ENCODE measurements at places on chromosomes 3 and 15. TPM values are rescaled to one million over a fixed set of nuclear protein-coding genes. Genes with fewer than 3 reads are reported as not detected.

- peak; percentile 57 for DNase-seq
These were observed 199.1 kb upstream of the ZPLD1 start for GRCh38 chr3:102235679-102236078.

- DNase-seq: no peak
These were observed 120.0 kb downstream of the TMCO5A start for GRCh38 chr15:38054488-38054887.

The TIGIT gene
- 0.08 TPM for polyA plus RNA-seq

GRCh38 chr3:141507392-141508066, 20.7 kb downstream of the RASA2 start:
- DNase-seq: no peak

GRCh38 chr15:64651601-64652191, 123.7 kb downstream of the RBPMS2 start:
- peak; percentile 29 for DNase-seq

The PLOD2 gene
- 171 TPM for polyA plus RNA-seq

The PLA2G4D gene
- polyA plus RNA-seq: 0.07 TPM

DNA sequence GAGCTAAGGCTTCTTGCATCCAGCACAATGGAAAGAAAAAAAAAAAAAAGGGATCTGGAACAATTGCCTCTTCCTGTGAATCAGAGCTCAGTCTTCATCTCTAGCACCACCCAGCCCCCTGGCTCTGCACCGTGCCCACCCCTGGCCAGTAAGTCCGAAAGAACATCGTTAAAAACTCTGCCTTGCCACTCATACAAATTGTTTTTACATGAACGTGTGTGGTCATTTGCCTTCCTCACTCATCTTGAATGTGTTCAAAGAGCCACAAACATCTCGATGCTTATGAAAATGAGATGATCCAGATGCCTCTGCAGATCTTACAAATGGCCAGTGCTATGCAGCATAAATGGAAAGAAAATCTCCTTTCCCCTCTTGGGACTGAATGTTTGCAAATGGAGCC, 400.0 kb upstream of the PPP2R3A start:
- no peak for DNase-seq

The HACL1 gene
- polyA plus RNA-seq: 27.2 TPM

GRCh38 chr3:123019161-123019560, 8.4 kb downstream of the SEMA5B start:
- no peak for DNase-seq

DNA sequence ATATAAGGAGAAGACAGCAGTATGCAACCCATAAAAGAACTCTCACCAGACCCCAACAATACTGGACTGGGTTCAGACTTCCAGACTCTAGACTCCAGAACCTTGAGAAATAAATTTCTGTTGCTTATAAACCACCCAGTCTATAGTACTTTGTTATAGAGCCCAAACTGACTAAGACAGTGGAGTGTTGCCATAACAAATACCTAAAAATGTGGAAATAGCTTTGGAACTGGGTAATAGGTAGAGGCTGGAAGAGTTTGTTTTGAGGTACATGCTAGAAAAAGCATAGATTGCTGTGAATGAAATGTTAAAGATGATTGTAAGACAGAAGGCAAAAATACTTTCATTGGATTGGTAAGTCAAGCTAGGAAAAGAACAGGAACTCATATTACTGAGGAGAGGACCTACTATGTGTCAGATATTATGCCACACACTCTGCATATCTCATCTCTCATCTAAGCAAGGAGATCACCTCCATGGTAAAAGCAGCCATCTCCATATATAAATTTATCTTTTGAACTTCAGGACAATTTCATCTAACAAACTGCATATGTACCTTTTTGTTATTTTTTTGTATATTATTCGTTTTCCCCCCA, 67.4 kb upstream of the FNDC3B start:
- no peak for DNase-seq

GRCh38 chr3:157948605-157949383, 157.4 kb downstream of the SHOX2 start:
- no peak for DNase-seq

The IGSF10 gene
- 3.5 TPM for polyA plus RNA-seq

- DNase-seq: no peak
These were observed 41.2 kb downstream of the PIGB start for GRCh38 chr15:55360256-55360655.

The LRRC31 gene
- polyA plus RNA-seq: 0.38 TPM

The VEPH1 gene
- 56.0 TPM for polyA plus RNA-seq

DNA sequence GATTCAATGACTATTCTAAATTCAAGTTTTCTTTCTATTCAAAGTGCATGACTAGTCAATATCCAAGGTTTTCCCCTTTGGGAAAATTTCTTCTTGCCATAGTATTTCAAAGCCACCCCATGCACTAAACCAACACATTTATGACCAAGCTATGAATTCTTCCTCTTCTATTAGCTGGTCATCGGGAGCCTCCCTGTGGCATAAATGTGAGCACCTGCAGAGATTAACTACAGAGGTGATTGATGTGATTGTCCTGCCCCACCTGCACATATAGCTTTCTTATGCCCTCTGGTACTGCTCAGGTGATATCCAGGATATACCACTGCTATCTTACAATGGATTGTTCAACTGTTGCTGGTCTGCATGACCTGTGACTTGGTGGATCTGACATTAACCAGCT, 694.9 kb downstream of the ZBBX start:
- no peak for DNase-seq

- no peak for DNase-seq
These were observed 101.1 kb upstream of the ICE2 start for GRCh38 chr15:60580073-60580472.

The FBN1 gene
- 98.2 TPM for polyA plus RNA-seq

The CHRNA3 gene
- 1.7 TPM for polyA plus RNA-seq

DNA sequence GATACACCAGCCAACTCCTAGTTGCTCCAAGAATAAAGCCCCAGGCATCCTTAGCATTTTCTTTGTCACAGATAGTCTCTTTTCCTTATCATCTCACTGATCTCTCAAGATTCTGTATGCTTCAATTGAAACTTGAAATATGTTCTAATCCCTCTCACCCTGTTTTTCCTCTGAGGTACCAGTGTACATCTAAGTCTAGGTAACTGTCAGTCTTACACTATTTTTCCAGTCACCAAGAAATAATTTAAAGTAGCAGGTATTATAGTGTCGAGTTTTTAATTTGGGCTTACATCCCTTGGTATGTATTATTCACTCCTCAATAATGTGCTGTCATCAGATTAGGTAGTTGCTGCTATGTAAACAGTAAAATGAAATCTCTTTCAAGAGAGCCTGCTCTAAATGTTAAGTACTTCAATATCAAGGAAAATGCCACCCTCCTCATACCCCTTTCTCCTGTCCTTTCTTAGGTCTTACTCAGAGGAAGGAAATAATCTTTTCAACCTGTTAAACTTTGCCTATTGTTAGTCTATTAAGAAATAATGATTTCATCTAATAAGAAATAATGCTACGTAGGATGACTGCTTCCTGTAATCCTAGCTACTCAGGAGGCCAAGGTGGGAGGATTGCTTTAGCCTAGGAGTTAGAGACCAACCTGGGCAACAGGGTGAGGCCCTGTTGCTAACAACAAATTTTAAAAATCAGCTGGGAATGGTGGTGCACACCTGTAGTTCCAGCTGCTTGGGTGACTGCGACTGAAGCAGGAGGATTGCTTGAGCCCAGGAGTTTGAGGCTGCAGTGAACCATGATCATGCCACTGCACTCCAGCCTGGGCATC, 39.8 kb downstream of the TSC22D2 start:
- no peak for DNase-seq

- DNase-seq: no peak
These were observed 153.5 kb upstream of the COL8A1 start for GRCh38 chr3:99484871-99485270.

The PCSK6 gene
- 7.0 TPM for polyA plus RNA-seq

GRCh38 chr15:25830844-25831451, 32.2 kb downstream of the ATP10A start:
- no peak for DNase-seq

DNA sequence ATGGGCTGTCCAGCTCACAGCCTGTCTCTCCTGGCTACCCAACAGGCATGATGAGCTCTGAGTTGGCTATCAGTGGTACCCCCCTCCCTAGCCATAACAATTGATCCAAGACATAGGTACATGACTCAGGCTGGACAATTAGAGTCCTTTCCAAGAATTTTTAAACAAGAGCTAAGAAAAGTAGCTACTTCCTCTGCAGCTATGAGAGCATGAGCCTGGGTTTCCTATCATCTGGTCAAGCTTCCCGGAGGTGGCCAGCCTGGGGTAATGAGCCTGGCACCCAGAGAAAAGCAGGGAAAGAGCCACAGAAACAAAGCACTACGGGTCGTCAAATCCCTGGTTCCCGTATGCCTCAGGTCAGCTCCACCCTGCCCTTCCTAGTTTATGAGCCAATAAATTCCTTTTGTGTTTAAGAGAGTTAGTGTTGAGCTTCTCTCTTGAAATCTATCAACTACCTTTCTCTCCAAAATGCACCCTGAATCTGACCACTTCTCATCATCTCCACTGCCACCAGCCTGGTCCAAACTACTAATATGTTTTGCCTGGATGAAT, 2.3 kb upstream of the SLC51B start:
- DNase-seq: no peak

GRCh38 chr15:38818157-38818790, 253.7 kb upstream of the RASGRP1 start:
- DNase-seq: no peak

The RTP4 gene
- 0.70 TPM for polyA plus RNA-seq

DNA sequence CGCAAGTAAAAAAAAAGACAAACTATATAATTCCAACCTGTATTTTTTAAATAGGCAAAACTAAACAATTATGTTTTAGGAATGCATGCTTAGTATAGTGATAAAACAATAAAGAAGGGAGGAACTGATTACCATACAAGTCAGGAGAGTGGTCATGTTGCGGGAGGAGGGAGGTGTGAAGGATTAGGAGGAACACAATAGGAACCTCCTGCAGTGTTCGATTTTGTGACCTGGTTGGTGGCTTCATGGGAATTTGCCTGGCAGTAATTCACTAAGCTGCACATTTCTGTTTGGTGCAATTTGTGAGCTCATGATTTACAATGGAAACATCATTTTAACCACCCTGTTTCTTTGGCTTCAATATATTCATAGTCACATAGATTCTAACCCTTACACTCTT, 78.3 kb downstream of the TPRA1 start:
- DNase-seq: no peak

The GASK1A gene
- polyA plus RNA-seq: 6.1 TPM

DNA sequence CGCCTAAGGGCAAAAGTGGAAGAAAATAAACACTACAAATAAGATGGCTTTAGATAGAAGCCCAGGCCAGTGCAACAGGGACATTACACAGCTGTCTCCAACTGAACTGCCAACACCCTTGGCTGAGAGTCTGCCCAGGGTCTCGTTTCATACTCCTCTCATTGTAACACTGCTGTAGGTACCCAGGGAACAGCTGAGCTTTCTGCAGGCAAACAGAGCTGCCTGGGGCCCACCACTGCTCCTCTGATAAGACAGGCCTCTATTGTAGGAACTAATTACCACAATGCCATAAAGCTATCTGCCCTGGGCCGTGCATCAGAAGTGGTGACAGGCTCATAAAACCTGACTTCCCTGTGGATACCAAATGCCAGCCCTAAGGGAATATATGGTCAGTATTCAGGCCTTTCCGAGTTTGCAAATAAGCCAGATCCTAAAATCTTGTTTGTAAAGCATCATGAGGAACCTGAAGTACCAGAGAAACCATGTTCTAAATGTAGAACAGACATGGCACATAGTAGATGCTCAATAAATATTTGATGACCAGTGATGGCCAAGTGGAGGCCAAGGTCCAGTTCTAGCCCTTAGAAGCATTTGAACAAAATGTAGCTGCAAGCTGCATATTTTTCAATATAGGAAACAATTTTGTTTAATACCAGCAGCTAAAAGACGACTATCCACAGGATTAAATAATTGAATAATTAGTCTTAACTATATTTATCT, 84.3 kb upstream of the NEO1 start:
- no peak for DNase-seq

The DPPA4 gene
- polyA plus RNA-seq: 6.1 TPM

The ATP13A5 gene
- polyA plus RNA-seq: 0.22 TPM

DNA sequence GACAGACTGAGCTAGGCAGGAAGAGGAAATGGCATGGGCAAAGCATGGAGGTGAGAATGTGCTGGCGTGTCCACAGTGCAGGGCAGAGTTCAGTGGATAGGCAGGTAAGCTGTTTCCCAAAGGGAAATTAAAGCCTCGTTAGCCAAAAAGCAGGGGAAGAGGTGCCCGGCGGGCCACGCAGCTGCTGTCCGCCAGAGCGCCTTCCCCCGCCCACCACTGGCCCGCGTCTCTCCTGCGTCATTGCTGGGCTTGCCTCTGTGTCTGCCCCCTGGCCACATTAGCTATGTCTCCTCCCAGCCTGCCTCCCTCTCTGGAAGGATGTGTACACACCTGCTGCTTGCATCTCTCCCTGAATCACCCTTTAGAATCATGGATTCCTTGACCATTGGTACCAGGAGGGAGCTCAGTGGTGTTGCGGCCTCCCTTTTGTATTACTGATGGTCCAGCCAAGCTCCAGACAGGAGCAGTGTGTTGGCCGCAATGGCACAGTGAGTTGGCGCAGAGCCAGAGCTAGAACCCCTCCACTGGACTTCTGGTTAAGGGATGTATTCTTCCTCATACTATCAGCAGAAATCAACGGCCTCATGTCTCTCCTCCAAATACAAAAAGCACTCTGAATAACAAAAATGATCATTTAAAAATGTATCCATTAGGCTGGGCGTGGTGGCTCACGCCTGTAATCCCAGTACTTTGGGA, 26.6 kb downstream of the SLC28A1 start:
- no peak for DNase-seq

DNA sequence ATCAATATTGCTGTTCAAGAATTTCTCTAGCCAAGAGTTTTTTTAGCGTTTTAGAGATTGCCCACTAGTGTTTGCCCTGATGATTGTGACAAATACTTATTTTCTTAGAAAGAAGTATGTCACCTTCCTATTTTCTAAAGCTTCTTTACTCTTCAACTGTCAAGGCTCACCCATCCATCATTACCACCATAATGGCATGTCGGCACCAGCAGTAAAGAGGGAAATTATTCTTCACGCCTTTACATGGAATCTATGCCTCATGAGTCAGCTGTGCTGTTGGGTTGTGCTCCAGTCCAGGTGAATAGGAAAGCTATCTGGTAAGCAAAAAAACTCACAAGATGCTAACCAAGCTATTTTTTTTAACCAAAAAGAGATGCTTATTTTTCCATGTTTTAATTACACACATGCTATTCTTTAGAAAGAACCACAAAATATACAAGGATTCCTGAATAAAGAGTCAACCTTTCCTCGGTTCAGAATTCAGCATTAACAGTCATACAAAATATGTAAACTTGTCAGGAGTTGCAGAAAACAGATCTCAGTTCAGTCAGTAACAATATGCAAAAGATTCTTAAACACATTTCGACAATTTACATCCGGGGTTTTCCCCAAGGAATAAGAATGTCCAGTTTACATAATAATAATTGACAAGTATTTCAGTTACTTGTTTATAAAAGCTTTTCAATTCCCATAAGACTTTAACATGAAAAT, 128.0 kb downstream of the ATP8B4 start:
- no peak for DNase-seq

- DNase-seq: no peak
These were observed 117.0 kb upstream of the TSPAN3 start for GRCh38 chr15:77187751-77188464.

The GCNT3 gene
- polyA plus RNA-seq: 0.57 TPM

GRCh38 chr3:154180836-154181691, 59.9 kb downstream of the ARHGEF26 start:
- no peak for DNase-seq

- no peak for DNase-seq
These were observed 101.3 kb upstream of the EIF1B start for GRCh38 chr3:40208251-40208650.

Data from left kidney (tissue), 8 donors.